Left kidney (tissue), 8 donors: ENCODE measurements at places on chromosomes 13 and 19.
A peak's percentile ranks its signal among the peaks of the same experiment; 100 is the strongest.

DNA sequence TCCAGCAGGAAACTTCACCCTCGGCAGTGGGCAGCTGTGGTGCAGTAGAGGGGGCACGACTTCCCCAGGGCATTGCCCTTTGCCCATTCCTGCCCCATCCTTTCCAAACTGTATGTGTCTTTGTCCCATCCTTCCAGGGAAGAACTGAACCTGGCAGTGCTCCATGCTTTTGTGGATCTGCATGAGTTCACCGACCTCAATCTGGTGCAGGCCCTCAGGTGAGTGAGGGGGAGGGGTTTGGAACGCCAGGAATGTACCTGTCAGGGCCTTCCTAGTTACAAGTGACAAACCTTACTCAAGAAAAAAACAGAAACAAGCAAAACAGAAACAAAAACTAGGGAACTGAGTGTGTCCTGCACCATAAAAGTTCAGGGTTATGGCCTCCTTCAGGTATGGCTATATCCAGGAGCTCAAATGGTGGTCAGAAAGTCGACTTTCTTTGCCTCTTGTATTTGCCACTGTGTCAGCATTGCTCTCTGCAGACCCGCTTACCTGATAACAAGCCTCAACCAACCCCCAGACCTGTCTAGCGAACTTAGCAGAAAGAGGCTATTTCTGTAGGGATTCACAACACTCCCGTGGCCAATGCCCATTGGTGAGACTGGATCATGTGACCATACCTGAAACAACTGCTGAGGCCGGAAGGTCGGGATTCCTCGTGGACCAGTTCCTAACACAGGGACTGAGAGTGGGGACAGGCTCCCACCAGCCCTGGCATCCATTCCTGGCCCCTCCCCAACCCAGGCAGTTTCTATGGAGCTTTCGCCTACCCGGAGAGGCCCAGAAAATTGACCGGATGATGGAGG, 4.2 kb downstream of the CYTH2 start:
- no peak for DNase-seq

DNA sequence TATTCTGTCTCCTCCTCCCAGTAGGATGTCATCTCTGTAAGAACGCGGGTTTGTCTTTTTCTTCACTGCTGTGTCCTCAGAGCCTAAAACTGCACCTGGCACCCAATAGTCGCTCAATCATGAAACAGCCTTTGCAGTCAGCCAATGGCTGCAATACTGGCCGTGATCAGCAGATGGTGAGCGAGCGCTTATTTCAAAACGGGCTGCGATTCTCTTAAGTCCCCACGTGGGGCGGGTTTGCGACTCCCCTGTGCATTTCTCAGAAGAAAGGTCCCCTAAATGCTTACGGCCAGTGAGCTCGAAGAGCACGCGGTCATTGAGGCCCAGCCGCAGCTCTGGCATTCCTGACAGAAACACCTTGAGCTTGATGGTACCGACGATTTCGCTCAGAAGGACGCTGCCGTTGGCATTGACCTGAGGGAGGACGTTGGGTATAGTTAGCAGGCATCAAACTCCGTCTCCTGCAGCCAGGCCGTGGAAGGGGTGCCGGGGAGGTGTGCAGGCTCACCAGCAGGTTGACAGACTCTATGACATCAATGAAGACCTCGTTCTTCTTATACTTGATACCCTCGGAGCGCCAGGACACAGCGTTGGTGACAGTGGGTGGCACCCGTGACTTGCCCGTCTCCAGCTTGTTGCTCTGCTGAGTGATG, 6.0 kb downstream of the AP1M2 start:
- DNase-seq, result peak; percentile 91

GRCh38 chr19:47390533-47391488, 28.5 kb downstream of the MEIS3 start:
- no peak for DNase-seq

DNA sequence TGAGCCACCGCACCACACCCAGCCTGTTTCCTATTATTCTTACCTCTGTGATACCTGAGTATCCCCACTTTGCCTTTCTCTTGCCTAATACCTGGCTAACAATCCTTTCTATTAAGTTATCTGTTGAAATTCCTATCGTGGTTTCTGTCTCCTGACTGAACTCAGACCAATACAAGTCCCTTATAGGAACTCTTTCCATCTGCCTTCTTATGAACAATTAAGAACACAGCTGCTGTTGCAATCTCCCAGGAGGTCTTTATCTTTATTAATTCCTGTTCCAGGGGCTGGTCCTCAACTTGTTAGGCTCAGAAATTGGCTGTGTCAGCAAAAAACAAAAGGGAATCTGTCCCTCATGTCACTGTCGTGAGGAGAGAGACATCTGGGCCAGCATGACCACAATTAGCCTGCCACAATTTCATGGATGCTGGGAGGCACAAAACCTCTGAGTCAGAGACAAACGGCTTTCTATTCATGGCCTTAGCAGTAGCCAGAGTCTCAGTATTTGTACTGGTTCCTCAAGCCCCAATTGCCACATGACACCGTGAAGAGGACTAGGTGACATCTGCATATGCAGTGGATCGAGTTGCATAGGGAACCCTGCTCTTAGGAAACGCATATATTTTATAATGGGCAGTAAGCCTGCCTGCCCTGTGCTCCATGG, 58.2 kb downstream of the NUFIP1 start:
- no peak for DNase-seq

GRCh38 chr13:107834717-107835116, 380.6 kb downstream of the LIG4 start:
- no peak for DNase-seq

DNA sequence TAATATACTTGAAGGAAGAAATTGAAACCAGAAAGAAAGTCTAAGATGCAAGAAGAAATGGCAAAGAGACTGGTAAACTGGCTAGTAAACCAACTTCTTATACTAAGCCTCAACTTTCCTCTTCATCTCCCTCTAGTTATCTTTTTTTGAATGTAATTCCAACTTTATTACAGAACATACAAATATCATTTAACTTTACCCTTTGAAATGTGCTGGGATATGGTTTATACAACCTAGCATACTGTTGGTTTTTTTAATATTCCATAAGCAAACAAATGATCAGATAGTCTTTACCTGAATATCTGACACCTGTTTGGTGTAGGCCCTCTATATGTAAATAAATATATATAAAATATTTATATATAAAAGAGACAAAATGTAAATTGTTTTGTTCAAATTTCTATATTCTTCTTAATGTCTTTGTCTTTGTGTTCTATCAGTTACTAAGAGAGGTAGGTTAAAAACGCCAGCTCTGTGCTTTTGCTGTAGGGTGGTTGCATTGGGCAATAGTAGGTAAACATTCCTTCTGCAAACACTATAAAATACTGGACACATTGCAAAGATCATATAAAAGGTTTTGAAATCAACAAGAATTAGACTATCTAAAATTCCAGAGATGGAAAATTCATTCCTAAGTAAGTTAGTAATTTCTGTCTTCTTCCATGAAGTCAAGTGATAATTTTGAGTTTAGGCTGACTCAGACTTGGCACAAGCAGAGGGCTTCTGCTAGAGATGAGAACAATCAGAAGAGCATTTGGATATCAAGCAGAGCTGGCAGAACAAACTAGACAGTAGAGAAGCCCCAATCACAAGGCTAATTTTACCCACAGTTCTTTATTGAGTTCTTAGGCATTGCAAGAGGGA, 383.3 kb downstream of the RFC3 start:
- DNase-seq, result no peak
